ENCODE measurements at places on chromosomes 11 and 22. TPM values are rescaled to one million over a fixed set of nuclear protein-coding genes. Genes with fewer than 3 reads are reported as not detected.

DNA sequence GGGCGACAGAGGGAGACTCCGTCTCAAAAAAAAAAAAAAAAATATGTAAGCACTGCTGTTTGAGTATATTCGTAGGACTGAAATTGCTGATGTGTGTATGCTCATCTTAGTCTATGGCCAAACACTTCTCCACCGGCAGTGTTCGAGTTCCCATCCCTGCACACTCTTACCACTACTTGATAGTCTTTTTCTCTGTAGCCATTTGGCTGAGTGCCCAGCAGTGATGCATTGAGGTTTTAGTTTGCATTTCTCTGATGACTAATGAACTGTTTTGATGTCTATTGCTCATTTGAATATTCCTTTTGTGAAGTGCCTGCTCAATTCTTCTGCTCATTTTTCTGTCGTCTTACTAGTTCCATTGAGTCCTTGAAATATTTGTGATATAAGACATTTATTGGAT is 1.9 kb downstream of the TIRAP start:
- DNase-seq, result no peak

DNA sequence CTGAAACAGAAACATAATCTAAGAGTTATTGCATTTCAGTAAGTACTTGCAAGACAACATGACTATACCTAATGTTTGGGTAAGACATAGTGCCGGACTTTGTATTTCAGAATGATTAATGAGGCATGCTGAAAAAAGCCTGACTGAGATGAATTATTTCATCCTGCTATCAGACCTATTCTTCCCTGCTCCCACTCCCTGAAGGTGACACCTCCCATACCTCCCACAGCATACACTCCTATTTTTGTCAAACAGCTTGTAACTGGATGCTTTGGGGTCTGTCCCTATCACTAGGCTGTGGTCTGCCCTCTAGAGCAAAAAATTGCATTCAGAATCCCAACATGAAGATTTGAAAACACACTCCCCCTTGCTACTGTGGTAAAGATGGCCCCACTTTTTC is 10.9 kb upstream of the SCN3B start:
- DNase-seq, result no peak

GRCh38 chr11:78376858-78377257 is 40.8 kb downstream of the GAB2 start:
- no peak for DNase-seq

DNA sequence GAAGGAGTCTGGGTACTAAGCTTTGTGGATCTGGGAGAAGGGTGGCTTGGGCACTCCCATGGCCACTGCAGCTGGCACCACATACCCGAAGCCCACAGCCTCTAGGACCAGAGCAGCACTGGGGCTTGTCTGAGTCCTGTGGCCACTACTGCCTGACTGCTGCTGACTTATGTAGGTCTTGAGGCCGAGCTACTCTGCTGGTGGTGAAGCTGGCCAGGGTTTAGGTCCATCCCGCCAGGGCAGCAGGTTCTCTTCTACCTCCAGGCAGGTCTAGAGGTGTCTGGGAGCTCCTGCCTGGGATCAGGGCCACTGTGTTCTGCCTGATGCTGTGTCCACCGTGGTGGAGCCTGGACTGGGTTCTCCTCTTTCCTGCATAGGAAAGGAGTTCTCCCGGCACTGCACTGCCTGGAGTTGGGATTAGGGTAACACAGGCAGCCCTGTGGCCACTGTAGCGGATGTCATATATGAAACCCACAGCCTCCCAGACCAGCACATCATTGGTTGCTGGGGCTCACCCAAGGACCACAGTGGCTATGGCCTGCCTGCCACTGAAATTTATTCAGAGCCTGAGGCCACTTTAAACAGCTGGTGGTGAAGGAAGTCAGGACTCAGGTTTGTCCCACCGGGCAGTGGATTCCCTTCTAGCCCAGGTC is 109.8 kb upstream of the SERPIND1 start:
- no peak for DNase-seq

- no peak for DNase-seq
These were observed 85.3 kb upstream of the GAL start for GRCh38 chr11:68598816-68599653.

- no peak for DNase-seq
These were observed 20.8 kb downstream of the MYBPC3 start for GRCh38 chr11:47331454-47332302.

CRYBB3 gene
- 0.67 TPM for polyA plus RNA-seq

SESN3 gene
- 106 TPM for polyA plus RNA-seq

DNA sequence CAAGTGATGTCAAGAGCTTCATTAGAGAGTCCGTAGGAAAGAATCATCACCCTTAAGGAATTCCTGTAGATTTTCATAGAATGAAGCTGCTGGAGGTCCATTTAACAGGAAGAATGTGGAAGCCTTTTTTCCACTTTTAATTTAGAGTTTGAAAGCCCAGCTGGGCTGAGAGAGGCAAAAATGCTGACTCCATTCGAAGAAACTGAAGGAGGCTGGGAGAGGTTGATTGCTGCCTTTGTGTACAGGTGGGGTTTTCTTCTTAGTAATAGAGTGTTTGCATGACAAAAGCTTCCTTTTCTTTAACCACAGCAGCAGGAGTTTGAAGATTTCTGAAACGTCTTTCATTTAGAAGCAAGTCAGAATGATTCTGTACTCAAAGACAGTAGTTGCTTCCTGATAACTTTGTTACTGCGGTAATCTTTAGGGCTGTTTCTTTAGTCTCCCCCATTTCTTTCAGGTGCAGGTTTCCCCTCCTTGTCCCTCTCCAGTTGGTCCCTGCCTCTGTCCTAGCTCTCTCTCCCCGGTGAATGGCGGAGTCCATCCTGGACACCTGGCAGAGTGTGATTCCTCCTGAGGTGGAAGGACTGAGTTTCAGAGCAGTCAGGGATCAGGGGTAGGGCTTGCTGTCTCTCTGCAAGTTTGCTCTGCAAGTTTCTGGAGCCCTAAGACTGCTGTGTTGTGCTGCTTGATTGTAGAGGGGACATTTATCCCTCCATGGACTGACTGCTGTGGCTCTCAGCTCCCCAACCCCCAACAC is 166.2 kb downstream of the LDLRAD3 start:
- no peak for DNase-seq

NNMT gene
- polyA plus RNA-seq, result 38.8 TPM

NCF4 gene
- 7.1 TPM for polyA plus RNA-seq

OR51B2 gene
- not detected for polyA plus RNA-seq

DNA sequence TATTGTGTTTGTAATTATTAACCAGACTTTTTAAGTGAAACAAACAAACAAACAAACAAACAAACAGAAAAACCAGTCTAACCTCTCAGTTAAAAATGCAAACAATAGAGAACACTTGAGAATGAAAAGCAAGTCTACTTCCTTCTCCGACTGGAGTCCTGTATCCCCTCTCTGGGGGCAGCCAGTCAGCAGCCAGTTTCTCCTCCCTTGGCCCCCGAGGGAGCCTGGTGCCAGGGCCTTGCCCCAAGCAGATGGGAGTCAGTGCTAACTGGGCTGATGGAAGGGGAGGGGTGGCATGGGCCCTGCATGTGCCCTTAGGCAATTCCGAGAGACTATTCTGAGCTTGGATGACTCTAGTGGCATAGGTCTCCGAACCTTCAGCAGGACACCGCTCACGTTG is 137.2 kb downstream of the GRIK4 start:
- DNase-seq, result no peak

TIMM10 gene
- 56.9 TPM for polyA plus RNA-seq

SLC29A2 gene
- polyA plus RNA-seq, result 1.2 TPM

DNA sequence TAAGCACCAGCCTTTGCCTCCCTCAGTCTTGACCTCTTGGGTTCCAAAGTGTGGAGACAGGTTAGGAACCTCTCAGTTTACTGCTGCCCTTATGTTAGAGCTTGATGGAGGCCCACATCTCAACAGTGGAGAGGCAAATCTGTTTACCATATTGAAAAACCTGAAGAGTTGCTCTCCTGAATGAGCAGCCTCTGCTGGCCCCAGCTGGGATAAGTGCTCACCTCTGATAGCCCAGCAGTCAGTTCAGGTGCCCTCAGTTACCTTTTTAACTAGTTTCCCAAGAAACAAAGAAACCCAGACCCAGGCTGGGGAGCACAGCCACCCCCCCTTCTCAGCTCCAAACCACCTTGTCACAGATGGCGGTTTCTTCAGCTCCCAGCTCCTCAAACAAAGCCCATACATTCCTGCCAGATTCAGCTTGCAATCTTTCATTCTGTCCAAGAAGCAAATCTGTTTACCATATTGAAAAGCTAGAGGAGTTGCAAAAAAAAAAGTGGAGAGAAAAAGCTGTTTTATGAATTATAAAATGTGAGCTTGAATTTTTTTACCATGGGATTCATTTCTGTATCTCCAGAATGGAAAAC is 57.2 kb downstream of the PPFIBP2 start:
- DNase-seq, result no peak

DNA sequence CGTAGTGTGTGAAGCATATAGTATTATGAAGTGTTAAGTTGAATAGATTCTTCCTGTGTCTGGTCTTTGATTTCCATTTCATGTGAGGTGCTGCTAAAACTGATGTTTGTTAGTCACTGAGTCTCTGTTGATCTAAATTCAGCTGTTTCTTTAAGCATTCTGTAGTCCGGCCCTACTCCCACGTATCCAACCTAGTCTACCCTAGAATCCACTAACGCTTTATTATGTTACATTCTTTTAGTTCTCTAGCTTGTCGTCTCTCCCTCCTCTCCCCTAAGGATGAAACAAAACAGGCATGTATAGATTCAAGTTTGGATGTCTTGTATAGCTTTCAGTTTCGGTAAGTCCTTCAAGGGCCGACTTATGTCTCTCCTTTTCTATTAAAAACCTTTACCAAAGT is 4.1 kb downstream of the WEE1 start:
- no peak for DNase-seq

DNA sequence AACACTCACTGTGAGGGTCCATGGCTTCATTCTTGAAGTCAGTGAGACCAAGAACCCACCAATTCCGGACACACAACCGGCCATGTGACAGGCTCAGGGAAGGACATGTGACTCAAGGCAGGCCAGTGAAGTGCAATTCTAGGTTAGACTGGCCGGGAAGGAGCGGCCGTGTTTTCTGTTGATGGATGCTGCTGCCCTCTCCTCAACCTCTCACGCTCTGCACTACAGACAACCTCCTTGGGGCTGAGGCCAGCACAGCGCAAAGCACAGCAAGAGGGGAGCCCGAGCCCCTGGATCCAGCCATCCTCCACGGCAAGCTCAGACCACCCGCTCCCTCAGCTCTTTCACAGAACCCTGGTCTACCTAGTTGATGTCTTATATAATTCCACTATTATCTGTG is 2.8 kb downstream of the NUDT8 start:
- DNase-seq, result no peak

NXPE4 gene
- not detected for polyA plus RNA-seq

DNA sequence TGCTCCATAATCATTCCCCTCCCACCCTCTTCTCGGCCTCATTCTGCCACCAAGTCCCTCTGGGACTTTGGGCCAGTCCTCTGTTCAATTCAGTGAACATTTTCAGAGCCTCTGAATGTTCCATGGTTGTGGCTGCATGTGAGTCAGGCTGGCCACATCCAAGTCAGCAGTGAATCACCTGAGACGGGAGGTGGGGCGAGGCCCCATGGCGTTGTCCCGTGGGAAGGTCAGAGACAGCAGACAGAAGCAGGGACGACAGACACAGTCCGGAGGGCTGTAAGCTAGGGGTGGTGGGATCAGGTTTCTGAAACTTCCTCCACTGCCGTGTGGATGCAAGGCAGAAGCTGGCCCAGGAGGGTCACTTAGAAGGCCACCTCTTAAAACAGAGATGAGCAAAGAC is 324.8 kb downstream of the MN1 start:
- DNase-seq, result no peak

GRCh38 chr11:106217456-106217855 is 140.0 kb downstream of the AASDHPPT start:
- DNase-seq, result no peak

DNA sequence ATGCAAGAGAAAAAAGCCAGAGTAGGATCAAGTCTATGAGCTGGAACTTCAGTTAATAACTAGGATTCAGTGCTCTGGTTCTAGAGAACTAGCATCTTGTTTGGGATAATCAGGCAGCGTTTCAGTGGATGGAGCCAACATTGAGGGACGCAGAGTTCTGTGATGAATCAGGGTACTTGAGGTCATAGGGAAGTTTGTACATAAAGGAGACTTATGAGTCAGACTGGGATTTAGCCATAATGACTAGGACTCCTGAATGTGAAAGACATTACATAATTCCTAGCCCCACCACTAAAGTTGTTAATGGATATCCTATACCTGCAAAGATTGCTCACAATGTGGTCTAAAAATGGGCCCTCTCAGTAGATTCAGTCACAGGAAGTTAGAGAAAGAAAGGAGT is 6.8 kb downstream of the SLN start:
- DNase-seq, result no peak

- DNase-seq, result no peak
These were observed 24.0 kb downstream of the CHID1 start for GRCh38 chr11:886568-886967.
